Mesothelial cell of epicardium (in vitro differentiated cells): ENCODE measurements at places on chromosomes 6 and 20. TPM values are rescaled to one million over a fixed set of nuclear protein-coding genes. Genes with fewer than 3 reads are reported as not detected.

DNA sequence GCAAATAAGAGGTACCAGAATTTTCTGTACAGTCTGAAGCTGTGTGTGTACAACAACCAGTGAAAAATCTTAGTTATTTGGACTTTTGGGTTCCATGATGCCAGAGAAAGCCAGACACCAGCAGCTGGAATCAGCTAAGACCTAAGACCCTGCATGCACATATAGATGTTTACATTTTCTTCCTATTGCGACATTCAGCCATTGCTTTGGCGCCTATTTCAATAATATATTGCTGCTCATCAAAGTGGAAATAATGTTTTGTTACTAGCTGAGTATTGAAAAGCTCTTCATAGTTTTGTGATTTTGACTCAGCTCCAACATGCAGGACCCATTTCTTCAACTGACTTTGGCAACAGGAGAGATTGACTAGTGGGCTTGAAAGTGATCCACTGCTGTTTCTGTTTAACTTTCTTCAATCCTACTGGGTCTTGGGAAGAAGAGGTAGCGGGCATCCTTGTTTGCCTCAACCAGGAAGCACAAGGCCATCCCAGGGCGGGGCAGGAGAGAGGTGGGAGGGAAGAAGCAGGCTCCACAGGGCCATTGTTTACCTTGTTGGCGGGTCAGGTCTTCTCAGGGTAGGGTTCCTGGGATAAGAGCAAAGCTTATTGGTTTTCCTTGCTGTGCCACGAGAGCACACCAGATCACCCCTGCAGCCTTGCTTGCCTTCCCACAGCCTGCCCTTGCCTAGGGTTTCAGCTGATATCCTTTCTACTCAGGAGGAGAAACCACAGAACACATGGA lies 101.3 kb upstream of the ESR1 start:
- no peak overlapping the region for H3K27ac ChIP-seq
- H3K4me3 ChIP-seq, result no peak overlapping the region
- DNase-seq, result no peak
- peaks cover 7% of the 10 kb centered on the region for H3K27me3 ChIP-seq
- H3K36me3 ChIP-seq, result no peaks in the 10 kb centered on the region

Gene PNPLA1
- 0.14 TPM in 1 of 3 replicates, not detected in the others for total RNA-seq

Gene BPIFB6
- total RNA-seq, result not detected in 3 replicates

Gene RAET1L
- total RNA-seq, result not detected in 3 replicates

DNA sequence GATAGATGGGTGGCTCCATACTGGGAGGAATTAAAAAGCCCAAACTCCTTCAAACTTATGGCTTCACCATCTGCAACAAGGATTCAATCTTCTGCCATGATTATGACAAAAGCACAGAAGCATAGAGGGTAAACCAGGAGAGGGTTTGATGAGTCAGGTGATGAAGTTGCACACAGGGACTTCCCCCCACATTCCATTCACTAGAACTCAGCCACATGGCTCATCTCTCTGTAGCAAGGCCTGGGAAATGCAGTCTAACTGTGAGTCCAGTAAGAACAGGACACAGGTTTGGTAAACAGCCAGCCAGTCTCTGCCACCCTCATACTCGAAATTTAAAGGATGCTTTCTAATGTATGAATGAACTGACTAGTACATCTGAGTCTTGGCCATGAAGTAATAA lies 142.9 kb downstream of the HIVEP2 start:
- peaks cover 14% of the 10 kb centered on the region for H3K4me1 ChIP-seq
- H3K27ac ChIP-seq, result peak overlapping the region; percentile 19
- no peaks in the 10 kb centered on the region for H3K27me3 ChIP-seq
- no peak overlapping the region for H3K4me3 ChIP-seq
- DNase-seq, result no peak

Gene OR2J3
- 0.07 to 0.16 TPM in 2 of 3 replicates, not detected in the other for total RNA-seq

DNA sequence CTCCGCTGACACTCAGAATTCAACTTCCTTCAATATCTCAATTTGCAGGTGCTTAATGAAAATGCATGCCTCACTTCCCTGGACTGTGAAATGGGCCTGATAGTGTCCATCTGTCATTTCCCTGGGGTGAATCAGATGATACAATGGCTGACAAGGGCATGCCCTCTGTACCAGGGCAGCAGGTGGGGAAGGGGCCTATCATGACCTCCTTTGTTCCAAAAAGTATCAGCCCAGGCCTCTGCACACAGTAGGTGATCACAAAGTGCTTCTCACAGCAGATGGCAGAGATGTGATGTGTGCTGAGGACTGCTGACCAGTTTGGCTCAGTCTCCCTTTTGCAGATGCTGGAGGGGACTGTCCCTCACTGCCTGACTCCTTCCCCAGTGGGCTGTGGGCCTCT lies 44.3 kb downstream of the DLGAP4 start:
- peaks cover 11% of the 10 kb centered on the region for H3K27me3 ChIP-seq
- no peaks in the 10 kb centered on the region for H3K4me1 ChIP-seq
- no peak overlapping the region for H3K4me3 ChIP-seq
- no peak for DNase-seq
- H3K36me3 ChIP-seq, result no peaks in the 10 kb centered on the region
- no peak overlapping the region for H3K27ac ChIP-seq

GRCh38 chr6:56724455-56724854 lies 81.8 kb upstream of the DST start:
- H3K4me1 ChIP-seq, result peaks cover 46% of the 10 kb centered on the region
- peaks cover 14% of the 10 kb centered on the region for H3K36me3 ChIP-seq
- no peak overlapping the region for H3K4me3 ChIP-seq
- H3K27me3 ChIP-seq, result no peaks in the 10 kb centered on the region
- DNase-seq, result no peak
- H3K27ac ChIP-seq, result peak overlapping the region; percentile 78

DNA sequence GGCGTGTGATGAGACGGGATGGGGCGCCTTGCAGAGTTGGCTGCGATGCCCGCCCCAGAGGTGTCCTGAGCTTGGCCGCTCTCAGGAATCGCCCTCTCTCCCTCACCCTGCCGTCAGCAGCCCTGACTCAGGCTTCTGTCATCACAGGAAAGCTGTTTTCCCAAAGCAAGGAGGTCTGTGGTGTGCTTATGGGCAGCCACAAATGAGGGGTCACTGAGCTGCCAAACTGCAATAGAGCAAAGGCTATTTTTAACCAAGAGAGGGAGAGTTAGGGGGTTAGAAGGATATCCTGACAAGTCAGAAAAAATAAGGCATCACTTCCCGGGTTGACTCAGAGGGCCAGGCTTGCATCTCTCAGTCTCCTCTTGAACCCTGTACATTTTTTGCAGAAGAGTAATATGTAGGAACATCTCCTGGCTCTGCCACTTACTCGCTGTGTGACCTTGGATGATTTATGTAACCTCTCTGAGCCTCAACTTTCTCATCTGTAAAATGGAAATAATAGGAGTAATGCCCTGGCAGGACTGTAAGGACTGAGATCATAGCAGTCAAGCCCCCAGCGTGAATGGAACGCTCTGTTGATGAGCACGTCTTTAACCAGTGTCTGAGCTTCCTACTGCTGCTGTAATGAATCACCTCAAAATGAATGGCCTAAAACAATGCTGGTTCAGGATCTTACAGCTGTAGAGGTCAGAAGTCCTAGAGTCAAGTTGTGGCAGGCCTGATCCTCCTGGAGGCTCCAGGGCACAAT lies 181.9 kb downstream of the NFATC2 start:
- H3K27ac ChIP-seq, result no peak overlapping the region
- no peak for DNase-seq
- H3K36me3 ChIP-seq, result peaks cover 6% of the 10 kb centered on the region
- no peak overlapping the region for H3K4me3 ChIP-seq
